Gastrocnemius medialis (tissue), 4 donors: ENCODE measurements at places on chromosomes 1 and 21. TPM values are rescaled to one million over a fixed set of nuclear protein-coding genes. Genes with fewer than 3 reads are reported as not detected.

GRCh38 chr1:3257788-3258187 is 188.8 kb downstream of the PRDM16 start:
- DNase-seq: no peak

GRCh38 chr1:179082999-179083335 is 1.1 kb downstream of the TOR3A start:
- DNase-seq: no peak

DNA sequence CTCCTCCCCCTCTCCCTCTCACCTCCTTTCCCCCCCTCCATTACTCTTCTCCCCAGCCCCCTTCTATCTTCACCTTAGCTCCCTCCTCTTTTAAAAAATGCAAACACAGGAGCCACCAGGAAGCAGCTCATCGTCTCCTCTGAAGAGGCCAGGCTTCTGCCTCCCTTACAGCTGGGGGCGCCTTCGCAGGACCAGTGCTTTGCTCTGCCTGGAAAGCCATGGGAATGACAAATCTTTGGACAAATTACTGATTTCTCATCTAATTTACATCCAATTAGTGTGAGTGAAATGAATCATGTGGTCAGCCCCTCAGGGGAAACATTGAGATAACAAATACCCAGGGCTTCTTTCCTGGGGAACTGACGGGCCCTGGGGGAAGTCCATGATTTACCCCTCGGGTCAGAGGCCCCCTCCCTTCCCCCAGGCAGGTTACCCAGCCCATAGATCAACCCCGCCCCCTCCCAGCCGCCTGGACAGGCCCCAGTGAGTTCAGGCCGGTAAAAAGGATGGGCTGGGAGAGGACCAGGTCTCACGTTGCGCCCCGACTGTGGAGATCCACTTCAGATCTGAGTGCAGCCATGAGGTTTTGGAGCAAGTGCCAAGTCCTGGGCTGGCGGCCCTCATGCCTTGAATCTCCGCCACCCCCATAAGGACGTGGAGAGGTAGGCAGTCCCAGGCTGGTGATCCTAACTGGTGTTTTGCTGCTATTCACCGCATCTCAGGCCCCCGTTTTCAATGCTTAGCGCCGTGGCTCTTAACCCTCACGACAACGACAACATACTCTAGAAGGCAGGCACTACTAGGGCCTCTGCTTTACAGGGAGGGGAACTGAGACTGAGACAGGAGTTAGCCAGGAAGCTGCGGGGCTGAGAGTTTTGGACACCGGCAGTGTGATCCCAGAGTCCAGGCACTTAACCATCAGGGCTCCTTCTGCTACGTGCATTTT is 300.8 kb downstream of the RRAGC start:
- no peak for DNase-seq

DNA sequence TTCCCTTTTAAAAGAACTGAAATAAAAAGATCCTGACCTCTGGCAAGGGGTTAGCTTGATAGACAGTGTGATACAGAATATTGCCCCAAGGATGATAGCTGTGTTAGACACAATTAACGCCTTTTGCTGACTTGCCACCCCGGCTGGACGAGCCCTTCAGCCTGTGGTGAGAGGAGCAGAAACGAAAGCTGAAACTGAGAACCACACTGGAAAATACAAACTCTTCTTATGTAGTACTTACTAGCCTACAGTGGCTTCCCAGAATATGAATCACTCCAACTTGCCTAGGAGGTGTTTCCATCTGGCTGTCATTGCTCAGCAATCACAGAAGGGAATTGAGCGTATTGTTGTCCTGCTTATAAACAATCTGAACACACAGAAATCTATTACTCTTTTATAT is 22.9 kb downstream of the SAMSN1 start:
- DNase-seq: no peak

- DNase-seq: peak; percentile 53
Observed at GRCh38 chr1:166839600-166840308, 479 bp downstream of the POGK start.

OR2T3 gene
- not detected for total RNA-seq
